Sciatic nerve (tissue), 2 donors: ENCODE measurements at places on chromosomes 3 and 15. TPM values are rescaled to one million over a fixed set of nuclear protein-coding genes. Genes with fewer than 3 reads are reported as not detected.

FEZF2 gene
- total RNA-seq: not detected

ZDHHC23 gene
- 9.6 TPM for total RNA-seq

TOPBP1 gene
- 20.0 TPM for total RNA-seq

CFAP161 gene
- not detected for total RNA-seq

CPNE4 gene
- total RNA-seq: 0.18 TPM

INKA1 gene
- total RNA-seq: 7.3 TPM

SPESP1 gene
- 2.0 TPM for total RNA-seq

TM4SF18 gene
- total RNA-seq: 11.8 TPM

OR5H6 gene
- total RNA-seq: not detected

SH2D7 gene
- not detected for total RNA-seq

ASB14 gene
- total RNA-seq: not detected

ACKR2 gene
- 19.0 TPM for total RNA-seq

SLC12A1 gene
- not detected for total RNA-seq

SACM1L gene
- total RNA-seq: 66.0 TPM
